ENCODE measurements at places on chromosomes 16 and 17. TPM values are rescaled to one million over a fixed set of nuclear protein-coding genes. Genes with fewer than 3 reads are reported as not detected.
A peak's percentile ranks its signal among the peaks of the same experiment; 100 is the strongest.

DNA sequence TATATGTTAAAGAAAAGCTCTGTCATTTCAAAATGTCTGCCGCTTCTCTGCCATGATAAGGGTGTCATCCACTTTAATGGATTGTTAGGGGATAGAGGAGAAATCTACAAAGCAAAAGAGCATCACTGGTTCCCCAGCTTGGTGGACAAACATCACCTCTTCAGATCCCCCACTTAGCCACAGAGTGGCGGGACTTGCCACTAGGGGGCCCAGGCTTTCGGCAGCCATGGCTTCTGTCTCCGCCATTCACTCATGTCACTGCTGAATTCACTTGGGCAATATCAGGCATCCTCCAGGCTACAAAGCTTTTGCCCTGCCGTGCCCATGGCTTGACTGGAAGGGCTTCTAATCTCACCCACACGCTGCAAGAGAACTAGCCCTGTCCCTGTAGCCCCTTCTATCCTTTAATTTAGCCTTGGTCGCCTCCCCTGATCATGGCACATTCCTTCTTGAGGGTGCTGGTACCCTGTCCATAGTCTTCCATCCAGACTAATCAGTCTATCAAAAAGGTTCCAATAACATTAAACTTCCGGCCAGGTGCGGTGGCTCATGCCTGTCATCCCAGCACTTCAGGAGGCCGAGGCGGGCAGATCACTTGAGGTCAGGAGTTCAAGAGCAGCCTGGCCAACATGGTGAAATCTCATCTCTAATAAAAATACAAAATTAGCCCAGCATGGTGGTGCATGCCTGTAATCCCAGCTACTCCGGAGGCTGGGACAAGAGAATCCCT lies 34.7 kb downstream of the SBK1 start:
- no peaks in the 10 kb centered on the region for H3K36me3 ChIP-seq
- no peak overlapping the region for H3K27ac ChIP-seq
- no peaks in the 10 kb centered on the region for H3K27me3 ChIP-seq
- no peak overlapping the region for H3K4me3 ChIP-seq
- H3K4me1 ChIP-seq = no peaks in the 10 kb centered on the region
- no peak for DNase-seq

- no peaks in the 10 kb centered on the region for H3K27me3 ChIP-seq
- peaks cover 21% of the 10 kb centered on the region for H3K4me1 ChIP-seq
- no peak overlapping the region for H3K4me3 ChIP-seq
- no peaks in the 10 kb centered on the region for H3K36me3 ChIP-seq
These were observed 16.6 kb upstream of the DLX4 start for GRCh38 chr17:49952209-49952911.

GRCh38 chr16:83002351-83003334 lies 375.9 kb downstream of the CDH13 start:
- no peaks in the 10 kb centered on the region for H3K27me3 ChIP-seq
- no peaks in the 10 kb centered on the region for H3K36me3 ChIP-seq
- no peaks in the 10 kb centered on the region for H3K4me1 ChIP-seq
- DNase-seq = no peak
- H3K4me3 ChIP-seq = no peak overlapping the region

- H3K4me1 ChIP-seq = peaks cover 11% of the 10 kb centered on the region
- no peaks in the 10 kb centered on the region for H3K36me3 ChIP-seq
- peak overlapping the region; percentile 46 for H3K4me3 ChIP-seq
- H3K27ac ChIP-seq = peak overlapping the region; percentile 40
These were observed 2.1 kb upstream of the HES7 start for GRCh38 chr17:8125947-8126490.

DNA sequence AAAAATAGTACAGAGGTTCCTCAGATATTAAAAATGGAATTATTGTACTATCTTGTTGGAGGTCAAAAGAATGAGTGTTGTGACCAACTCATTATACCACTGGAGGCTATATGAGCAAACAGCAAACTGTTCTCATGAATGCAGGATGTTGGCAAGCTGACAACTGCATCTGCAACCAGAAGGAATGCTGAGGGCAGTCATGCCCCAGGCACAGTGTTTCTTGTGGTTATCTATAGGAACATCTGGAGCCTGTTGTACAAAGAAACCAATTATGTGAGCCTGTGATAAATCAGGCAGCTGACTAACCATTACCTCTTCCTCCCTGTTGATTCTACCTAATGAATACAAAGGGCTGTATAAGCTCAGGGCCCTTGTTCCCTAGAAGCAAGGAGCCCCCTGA lies 2057.1 kb downstream of the TP53TG3F start:
- no peaks in the 10 kb centered on the region for H3K27me3 ChIP-seq
- no peak overlapping the region for H3K4me3 ChIP-seq
- no peaks in the 10 kb centered on the region for H3K36me3 ChIP-seq
- no peak overlapping the region for H3K27ac ChIP-seq
- no peak for DNase-seq
- H3K4me1 ChIP-seq = no peaks in the 10 kb centered on the region

DNA sequence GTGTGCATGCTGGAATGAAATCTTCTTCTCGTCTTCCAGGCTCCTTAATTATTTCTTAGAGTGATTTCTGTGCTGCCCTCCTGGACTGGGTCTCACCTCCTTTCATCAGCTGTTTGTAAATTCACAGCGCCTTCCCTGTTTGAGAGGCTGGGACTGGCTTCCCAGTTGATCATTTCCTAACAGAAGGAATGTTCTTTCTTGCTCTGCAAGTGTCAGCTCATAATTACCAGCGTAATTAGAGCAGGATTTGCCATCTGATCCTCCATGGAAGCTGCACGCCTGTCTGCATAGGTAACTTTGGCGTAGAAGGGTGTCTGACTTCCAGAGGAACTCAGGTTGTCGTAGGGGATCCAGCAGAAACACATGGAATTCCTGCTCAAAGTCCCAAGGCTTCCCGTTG lies 375.0 kb upstream of the EEF2KMT start:
- no peaks in the 10 kb centered on the region for H3K36me3 ChIP-seq
- no peaks in the 10 kb centered on the region for H3K27me3 ChIP-seq
- H3K27ac ChIP-seq = no peak overlapping the region

GRCh38 chr16:27113341-27113841 lies 46.7 kb downstream of the C16orf82 start:
- H3K36me3 ChIP-seq = no peaks in the 10 kb centered on the region
- no peaks in the 10 kb centered on the region for H3K4me1 ChIP-seq

GRCh38 chr16:8849411-8850011 lies 19.3 kb downstream of the CARHSP1 start:
- H3K4me3 ChIP-seq = no peak overlapping the region
- no peak for DNase-seq
- no peaks in the 10 kb centered on the region for H3K36me3 ChIP-seq
- no peak overlapping the region for H3K27ac ChIP-seq
- H3K4me1 ChIP-seq = peaks cover 10% of the 10 kb centered on the region

The CDH16 gene
- 0.12 TPM for total RNA-seq

The MIEF2 gene
- 21.9 TPM for total RNA-seq

The MYH2 gene
- 0.13 TPM for total RNA-seq

The ATP2A1 gene
- 0.15 TPM for total RNA-seq

Data from ovary (tissue), 10 donors.